Kidney (tissue), 22 donors: ENCODE measurements at places on chromosomes 2 and 18. TPM values are rescaled to one million over a fixed set of nuclear protein-coding genes. Genes with fewer than 3 reads are reported as not detected.

Gene ST6GAL2
- 0.22 TPM for polyA plus RNA-seq

Gene HOXD10
- 28.2 TPM for polyA plus RNA-seq

Gene SNED1
- 3.0 TPM for polyA plus RNA-seq

Gene CPLX4
- not detected for polyA plus RNA-seq

Gene KHK
- 538 TPM for polyA plus RNA-seq

Gene ELAC1
- 11.7 TPM for polyA plus RNA-seq

Gene SLC4A5
- 1.1 TPM for polyA plus RNA-seq

Gene ANKRD62
- polyA plus RNA-seq, result not detected

Gene GKN1
- not detected for polyA plus RNA-seq

Gene IL36RN
- not detected for polyA plus RNA-seq

Gene ARHGAP28
- polyA plus RNA-seq, result 4.6 TPM

Gene MLPH
- polyA plus RNA-seq, result 4.6 TPM

Gene SMYD1
- not detected for polyA plus RNA-seq

Gene MC5R
- not detected for polyA plus RNA-seq

Gene MYOM1
- 2.1 TPM for polyA plus RNA-seq

Gene CDK15
- 0.11 TPM for polyA plus RNA-seq
